ENCODE measurements at places on chromosomes 2 and 18. TPM values are rescaled to one million over a fixed set of nuclear protein-coding genes. Genes with fewer than 3 reads are reported as not detected.

Gene CNRIP1
- total RNA-seq, result 6.1 TPM

Gene NYAP2
- total RNA-seq, result under 0.01 TPM

Gene METTL4
- 1.3 TPM for total RNA-seq

Gene NMUR1
- 2.9 TPM for total RNA-seq

Gene EVX2
- total RNA-seq, result not detected

Gene NXPH2
- not detected for total RNA-seq

Gene TRIM54
- total RNA-seq, result 27.7 TPM

Gene SERPINB10
- total RNA-seq, result not detected

GRCh38 chr2:170873035-170873692 is 55.9 kb upstream of the GORASP2 start:
- DNase-seq, result peak; percentile 82
- H3K4me3 ChIP-seq, result no peak overlapping the region
- H3K27me3 ChIP-seq, result no peaks in the 10 kb centered on the region
- H3K36me3 ChIP-seq, result no peaks in the 10 kb centered on the region

GRCh38 chr2:98892871-98893270 is 43.2 kb downstream of the CRACDL start:
- H3K27ac ChIP-seq, result no peak overlapping the region
- H3K4me3 ChIP-seq, result no peak overlapping the region
- H3K36me3 ChIP-seq, result no peaks in the 10 kb centered on the region
- H3K4me1 ChIP-seq, result no peaks in the 10 kb centered on the region

DNA sequence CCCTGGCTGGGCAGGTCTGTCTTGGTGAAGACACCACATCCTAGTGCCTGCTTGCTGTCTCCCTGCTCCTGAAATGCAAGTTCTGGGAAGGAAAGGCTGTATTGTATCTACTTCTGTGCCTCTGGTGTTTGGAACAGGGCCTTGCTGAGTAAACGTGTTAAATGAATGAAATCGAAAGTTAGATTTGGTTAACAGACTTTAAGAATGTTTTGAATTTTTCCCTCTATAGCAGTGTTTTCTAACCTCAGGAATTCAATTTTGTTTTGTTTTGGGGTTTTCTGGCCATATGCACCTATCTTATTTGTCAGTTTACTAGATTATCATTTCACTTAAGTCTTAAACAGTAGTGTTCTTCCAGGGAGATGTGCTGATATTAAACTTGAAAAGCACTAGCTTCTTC is 20.7 kb downstream of the FARP2 start:
- no peaks in the 10 kb centered on the region for H3K27me3 ChIP-seq
- DNase-seq, result no peak
- no peaks in the 10 kb centered on the region for H3K36me3 ChIP-seq
- H3K27ac ChIP-seq, result no peak overlapping the region

GRCh38 chr2:34848691-34849090 is 1249.6 kb upstream of the FAM98A start:
- no peak overlapping the region for H3K27ac ChIP-seq
- no peaks in the 10 kb centered on the region for H3K27me3 ChIP-seq
- H3K36me3 ChIP-seq, result no peaks in the 10 kb centered on the region
- H3K4me3 ChIP-seq, result no peak overlapping the region
- no peaks in the 10 kb centered on the region for H3K4me1 ChIP-seq

- H3K36me3 ChIP-seq, result peaks cover 15% of the 10 kb centered on the region
- no peak overlapping the region for H3K27ac ChIP-seq
- no peaks in the 10 kb centered on the region for H3K27me3 ChIP-seq
- DNase-seq, result no peak
Observed at GRCh38 chr18:11880586-11881304, 27.4 kb downstream of the MPPE1 start.

DNA sequence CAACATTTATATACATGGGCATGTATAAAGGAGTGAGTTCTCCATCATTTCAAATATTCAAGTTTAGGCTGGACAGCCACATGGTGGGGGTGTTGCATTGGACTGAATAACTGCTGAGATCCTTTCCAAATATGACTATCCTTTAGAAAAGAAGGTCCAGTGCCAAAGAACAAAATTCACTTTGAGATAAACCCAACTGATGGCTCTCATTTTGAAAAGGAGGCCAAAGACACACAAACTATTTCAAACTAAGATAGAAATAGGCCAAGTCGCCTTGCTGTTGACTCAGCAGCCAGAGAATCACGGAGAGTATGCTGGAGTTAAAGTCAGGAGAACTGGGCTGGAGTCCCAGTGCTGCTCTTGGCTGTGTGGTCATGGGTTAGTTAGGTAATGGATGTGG is 204.5 kb upstream of the LRATD1 start:
- DNase-seq, result no peak
- H3K36me3 ChIP-seq, result no peaks in the 10 kb centered on the region
- H3K4me1 ChIP-seq, result no peaks in the 10 kb centered on the region

DNA sequence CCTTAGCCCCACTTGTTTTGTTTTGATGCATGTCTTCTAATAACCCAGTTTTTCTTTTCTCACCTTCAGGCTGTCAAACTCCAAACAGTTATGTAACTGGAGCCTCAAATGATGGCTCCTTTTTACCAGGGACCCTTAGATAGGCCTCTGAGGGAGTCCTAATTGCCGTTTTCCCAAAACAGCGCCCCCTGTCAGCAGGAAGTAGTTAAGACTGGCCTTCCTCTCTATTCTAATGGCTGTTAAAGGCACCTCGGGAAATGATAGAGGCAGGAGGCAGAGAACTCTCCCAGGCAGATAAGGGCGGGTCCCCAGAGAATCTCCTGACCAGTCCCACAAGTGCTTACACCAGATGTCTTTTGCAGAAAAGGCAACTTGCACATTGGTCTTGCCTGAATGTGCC is 123.2 kb downstream of the KCNS3 start:
- no peak overlapping the region for H3K4me3 ChIP-seq
- no peak for DNase-seq
- no peaks in the 10 kb centered on the region for H3K36me3 ChIP-seq
- H3K27me3 ChIP-seq, result no peaks in the 10 kb centered on the region
- no peak overlapping the region for H3K27ac ChIP-seq

DNA sequence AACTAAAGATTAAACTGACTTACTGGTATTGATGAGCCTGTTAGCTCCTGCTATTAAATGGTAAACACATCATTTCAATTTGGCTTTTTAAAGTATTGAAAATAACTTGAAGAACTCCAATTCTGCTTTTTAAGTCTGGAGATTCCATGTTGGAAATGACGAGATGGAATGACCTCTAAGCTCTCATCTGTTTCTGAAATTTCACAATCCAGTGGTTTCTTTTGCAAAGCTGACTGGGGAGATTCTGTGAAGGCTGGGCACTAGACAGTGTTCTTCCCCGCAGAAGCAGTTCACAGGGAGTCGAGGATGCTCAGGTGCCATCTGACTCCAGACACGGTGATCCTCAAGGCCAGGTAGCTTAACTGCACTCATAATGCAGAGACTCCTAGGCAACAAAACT is 44.7 kb downstream of the DHRS9 start:
- H3K4me3 ChIP-seq, result no peak overlapping the region
- H3K4me1 ChIP-seq, result no peaks in the 10 kb centered on the region
- no peak for DNase-seq
- H3K36me3 ChIP-seq, result no peaks in the 10 kb centered on the region

- no peaks in the 10 kb centered on the region for H3K27me3 ChIP-seq
- peak; percentile 18 for DNase-seq
- H3K4me3 ChIP-seq, result no peak overlapping the region
- H3K27ac ChIP-seq, result no peak overlapping the region
- no peaks in the 10 kb centered on the region for H3K36me3 ChIP-seq
- no peaks in the 10 kb centered on the region for H3K4me1 ChIP-seq
Observed at GRCh38 chr2:178718283-178718682, 88.9 kb downstream of the TTN start.

DNA sequence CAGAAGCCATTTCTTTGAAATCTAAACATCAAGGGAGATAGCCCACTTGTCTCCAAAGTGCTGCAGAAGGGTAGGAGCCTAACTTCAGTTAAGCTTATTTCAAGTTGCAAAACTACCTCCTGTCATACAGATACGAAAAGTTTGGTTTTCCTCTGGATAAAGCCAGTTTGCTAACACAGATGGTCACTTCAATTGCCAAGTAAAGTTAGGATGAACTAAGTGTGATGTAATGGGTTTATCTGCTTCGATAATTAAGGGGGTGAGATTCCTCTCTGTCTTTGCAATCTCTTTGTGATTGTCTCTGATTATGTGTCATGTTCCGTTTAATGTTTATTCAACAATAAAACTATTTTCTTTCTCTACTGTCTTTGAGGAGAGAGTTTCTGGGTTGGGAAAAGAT is 156.4 kb downstream of the SLC39A10 start:
- no peaks in the 10 kb centered on the region for H3K27me3 ChIP-seq
- H3K27ac ChIP-seq, result no peak overlapping the region
- no peak overlapping the region for H3K4me3 ChIP-seq

- no peaks in the 10 kb centered on the region for H3K27me3 ChIP-seq
- H3K4me3 ChIP-seq, result no peak overlapping the region
- no peaks in the 10 kb centered on the region for H3K4me1 ChIP-seq
- no peak for DNase-seq
Observed at GRCh38 chr2:221845021-221845365, 272.9 kb upstream of the EPHA4 start.

DNA sequence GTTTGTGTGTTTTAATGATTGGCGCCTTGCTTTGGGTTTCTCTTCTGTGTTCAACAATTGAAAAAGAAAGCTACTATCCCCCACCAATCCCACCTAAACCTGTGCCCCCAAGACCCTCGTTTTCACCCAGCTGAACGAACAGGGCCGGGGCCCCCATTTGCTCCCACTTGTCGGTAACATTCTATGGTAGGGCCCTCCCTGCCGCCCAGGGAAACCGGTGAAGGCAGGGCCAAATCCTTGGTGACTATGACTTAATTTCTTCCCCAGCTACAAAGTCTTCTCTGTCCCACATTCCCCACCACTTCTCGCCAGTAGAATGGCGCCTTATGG is 598 bp upstream of the SNRNP200 start:
- H3K27ac ChIP-seq, result peak overlapping the region; percentile 82
- H3K4me3 ChIP-seq, result peak overlapping the region; percentile 80
- H3K36me3 ChIP-seq, result no peaks in the 10 kb centered on the region

DNA sequence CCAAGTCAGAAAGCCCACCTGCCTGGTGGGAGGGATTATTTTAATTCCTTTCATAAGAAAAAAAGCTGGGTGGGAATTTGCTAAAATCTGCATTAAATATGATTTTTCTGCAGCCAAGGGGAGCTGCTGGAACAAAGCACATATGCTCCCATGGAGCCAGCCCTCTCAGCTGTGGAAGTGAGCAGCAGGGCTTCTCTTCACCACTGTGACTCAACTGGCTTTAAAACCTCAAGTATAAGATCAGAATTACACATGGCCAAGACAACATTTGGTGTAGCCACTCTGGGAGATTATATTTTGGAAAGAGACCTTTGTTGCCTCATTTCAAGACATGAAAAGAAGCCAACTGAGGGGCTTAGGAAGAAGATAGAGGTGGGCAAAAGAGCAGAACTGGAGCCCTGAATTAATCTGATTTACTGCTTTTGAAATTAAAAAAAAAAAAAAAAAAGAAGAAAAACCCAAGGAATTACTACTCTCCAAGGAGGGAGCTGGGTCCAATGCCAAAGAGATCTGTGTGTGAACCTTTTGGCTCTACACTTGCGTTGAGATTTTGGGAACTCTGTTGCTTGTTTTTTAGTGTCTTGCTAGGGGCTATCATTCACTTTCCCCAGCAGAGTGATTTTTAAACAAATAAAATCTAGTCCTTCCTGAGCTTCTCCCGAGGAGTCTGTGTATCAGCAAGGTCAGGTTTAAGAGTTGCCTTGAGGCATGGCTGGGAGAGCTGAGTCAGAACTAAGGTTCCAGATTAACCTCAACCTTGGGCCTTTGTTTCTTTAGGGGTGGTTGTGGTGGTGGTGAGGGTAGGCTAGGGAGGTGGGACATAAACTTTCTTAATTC is 6.0 kb downstream of the LHCGR start:
- H3K27ac ChIP-seq, result no peak overlapping the region
- no peaks in the 10 kb centered on the region for H3K36me3 ChIP-seq
- no peak overlapping the region for H3K4me3 ChIP-seq
- DNase-seq, result no peak

GRCh38 chr2:2173633-2174032 is 157.4 kb downstream of the MYT1L start:
- H3K27me3 ChIP-seq, result no peaks in the 10 kb centered on the region
- no peak overlapping the region for H3K4me3 ChIP-seq
- H3K4me1 ChIP-seq, result no peaks in the 10 kb centered on the region
- no peak for DNase-seq

- peaks cover 62% of the 10 kb centered on the region for H3K27me3 ChIP-seq
- H3K4me3 ChIP-seq, result no peak overlapping the region
- no peaks in the 10 kb centered on the region for H3K36me3 ChIP-seq
- peak; percentile 75 for DNase-seq
- H3K27ac ChIP-seq, result no peak overlapping the region
- peaks cover 36% of the 10 kb centered on the region for H3K4me1 ChIP-seq
Observed at GRCh38 chr2:219058541-219059374, 2.0 kb downstream of the IHH start.

- no peak for DNase-seq
- peaks cover 11% of the 10 kb centered on the region for H3K36me3 ChIP-seq
- H3K27ac ChIP-seq, result no peak overlapping the region
- peaks cover 33% of the 10 kb centered on the region for H3K4me1 ChIP-seq
- H3K27me3 ChIP-seq, result no peaks in the 10 kb centered on the region
Observed at GRCh38 chr2:229910832-229911412, 10.9 kb downstream of the TRIP12 start.

GRCh38 chr2:240989451-240990265 is 8.8 kb upstream of the SNED1 start:
- H3K27me3 ChIP-seq, result no peaks in the 10 kb centered on the region
- no peak overlapping the region for H3K27ac ChIP-seq
- H3K4me3 ChIP-seq, result no peak overlapping the region

GRCh38 chr18:11322006-11322405 is 172.6 kb upstream of the PIEZO2 start:
- no peaks in the 10 kb centered on the region for H3K27me3 ChIP-seq
- no peaks in the 10 kb centered on the region for H3K4me1 ChIP-seq
- no peak overlapping the region for H3K4me3 ChIP-seq

- DNase-seq, result no peak
- no peaks in the 10 kb centered on the region for H3K27me3 ChIP-seq
- H3K36me3 ChIP-seq, result no peaks in the 10 kb centered on the region
- H3K4me1 ChIP-seq, result no peaks in the 10 kb centered on the region
Observed at GRCh38 chr2:7627583-7627982, 710.4 kb downstream of the RNF144A start.

DNA sequence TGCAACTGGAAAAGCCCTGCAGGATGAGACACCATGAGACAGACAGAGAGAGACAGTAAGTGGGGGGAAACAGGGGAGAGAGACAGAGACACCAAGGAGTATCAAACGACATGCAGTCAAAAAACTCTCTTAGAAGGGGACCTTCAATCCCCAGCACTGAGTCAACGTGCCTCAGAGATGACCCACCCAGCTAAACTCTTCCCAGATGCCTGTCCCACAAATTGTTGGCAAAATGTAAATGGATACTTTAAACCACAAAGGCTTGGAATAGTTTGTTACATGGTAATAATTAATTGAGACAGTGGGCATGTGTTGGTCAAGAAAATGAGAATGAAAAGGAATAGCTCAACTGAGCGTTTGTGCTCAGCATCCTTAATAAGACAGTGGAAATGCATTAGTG is 98.3 kb downstream of the GRB14 start:
- H3K27me3 ChIP-seq, result no peaks in the 10 kb centered on the region
- no peaks in the 10 kb centered on the region for H3K4me1 ChIP-seq
- no peak overlapping the region for H3K4me3 ChIP-seq
- no peak for DNase-seq
- H3K36me3 ChIP-seq, result no peaks in the 10 kb centered on the region
- H3K27ac ChIP-seq, result no peak overlapping the region

GRCh38 chr18:80112624-80113248 is 3.7 kb downstream of the ADNP2 start:
- H3K4me3 ChIP-seq, result no peak overlapping the region
- H3K27ac ChIP-seq, result peak overlapping the region; percentile 56
- H3K4me1 ChIP-seq, result peaks cover 37% of the 10 kb centered on the region
- no peaks in the 10 kb centered on the region for H3K27me3 ChIP-seq
